NCI-H2171 (cell line): ENCODE measurements at places on chromosomes 7 and 10.

DNA sequence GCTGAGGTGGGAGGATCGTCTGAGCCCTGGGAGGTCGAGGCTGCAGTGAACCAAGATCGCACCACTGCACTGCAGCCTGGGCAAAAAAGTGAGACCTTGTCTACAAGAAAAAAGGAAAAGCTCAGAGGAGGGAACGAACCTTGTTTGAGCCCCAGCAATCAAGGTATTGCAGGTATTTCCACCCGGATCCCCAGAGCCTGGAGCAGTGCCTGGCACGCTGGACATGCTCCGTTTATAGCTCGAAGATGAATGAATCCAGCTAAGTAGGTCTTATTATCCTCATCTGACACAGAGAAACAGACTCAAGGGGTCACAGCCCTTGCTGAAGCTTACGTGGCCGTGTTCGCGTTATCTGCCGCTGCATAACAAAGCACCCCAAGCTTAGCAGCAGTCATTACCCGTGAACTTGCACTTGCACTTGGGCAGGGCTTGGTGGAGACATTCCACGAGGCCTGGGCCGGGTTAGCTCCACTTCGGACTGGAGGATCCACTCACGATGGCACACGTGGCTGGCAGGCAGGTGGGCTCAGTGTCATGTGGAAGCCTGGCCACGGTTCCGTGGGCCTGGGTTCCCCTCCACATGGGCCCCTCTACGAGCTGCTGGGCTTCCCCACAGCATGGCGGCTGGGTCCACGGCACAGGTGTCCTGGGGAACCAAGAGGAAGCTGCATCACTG, 3.2 kb upstream of the COX19 start:
- no peak for DNase-seq

- no peak for DNase-seq
These were observed 38.7 kb downstream of the RAB18 start for GRCh38 chr10:27542812-27543211.

DNA sequence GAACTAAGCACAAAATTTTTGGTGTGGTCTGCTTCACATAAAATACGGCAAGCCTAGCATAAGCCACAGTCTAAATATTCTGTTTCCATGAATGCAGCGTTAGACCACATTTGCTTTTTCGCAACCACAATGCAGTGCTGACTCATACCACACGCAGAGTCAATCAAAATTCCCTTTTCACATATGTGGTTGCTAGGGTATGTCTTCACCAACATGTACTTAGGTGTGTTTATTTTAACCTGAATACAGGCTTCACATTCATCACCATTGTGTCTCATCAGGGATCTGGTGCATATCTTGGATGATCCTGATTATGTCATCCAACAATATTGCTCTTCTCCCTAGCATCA, 90.8 kb downstream of the CHN2 start:
- DNase-seq, result no peak

DNA sequence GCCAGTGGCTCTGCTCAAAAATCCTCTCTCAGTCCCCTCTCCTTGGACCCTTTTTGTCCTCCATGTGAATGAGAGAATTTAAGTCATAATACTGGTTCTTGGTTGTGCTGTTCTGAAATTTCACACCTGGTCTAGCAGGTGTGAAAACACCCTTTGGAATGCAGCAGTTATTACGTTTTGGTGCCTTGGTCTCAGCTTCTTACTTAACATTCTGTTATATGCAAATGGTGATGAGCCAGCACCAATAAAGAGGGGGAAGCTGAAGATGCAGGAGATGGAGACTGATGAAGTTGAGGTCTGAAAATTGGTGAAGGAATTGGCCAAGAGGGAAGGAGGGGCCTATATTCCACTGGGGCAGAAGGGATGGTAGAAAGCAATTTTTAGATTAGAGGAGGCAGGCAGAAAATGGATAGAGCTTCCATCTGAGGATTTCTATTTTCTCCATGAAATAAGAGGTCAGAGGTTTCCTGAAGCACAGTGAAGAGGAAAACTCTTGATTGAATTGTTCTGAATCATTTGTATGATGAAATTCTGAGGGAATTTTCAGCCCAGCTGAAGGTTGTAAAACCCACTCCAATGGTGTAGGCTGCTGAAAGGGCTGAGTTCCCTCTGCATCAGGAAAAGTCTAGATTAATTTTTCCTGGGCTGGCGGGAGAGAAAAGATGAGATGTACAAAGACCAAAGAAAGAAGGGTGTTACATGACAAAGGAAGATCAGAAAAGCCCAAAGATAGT, 94.0 kb upstream of the FAM180A start:
- no peak for DNase-seq

DNA sequence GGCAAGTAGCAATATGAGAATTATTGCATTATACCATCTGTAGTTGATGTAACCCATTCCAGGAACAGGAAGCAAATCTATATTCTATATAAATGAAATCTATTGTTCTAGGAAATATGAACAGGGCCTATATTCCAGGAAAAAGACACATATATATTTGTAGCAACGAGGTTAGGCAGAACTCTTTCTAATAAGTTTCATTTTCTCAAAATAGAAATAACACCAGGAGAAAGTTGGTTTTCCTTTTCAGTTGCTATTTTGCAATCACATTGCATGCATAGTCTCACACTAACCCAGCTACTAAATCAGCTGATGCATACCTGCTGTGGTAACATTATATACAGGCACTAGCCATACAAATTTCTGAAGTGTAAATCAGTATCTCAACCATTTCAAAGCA, 6.2 kb upstream of the IFIT2 start:
- no peak for DNase-seq

DNA sequence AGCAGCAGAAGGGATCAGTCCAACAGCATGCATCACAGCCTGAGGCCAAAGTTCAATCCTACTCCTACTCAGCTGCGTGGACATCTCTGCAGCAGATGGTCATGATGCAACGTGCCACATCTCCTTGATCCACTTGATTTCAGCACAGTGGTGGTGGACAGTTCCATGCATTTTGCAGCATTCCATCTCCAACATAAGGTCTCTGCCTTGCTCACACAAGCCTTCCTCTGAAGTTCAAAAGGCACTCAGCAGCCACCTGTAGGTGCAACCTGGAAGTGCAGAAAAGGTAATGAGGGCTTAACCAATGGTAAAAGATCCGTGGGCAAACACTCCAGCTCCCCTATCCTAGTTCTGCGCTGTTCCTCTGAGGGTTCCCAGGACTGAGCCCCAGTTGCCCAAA, 57.5 kb upstream of the CHCHD3 start:
- DNase-seq, result no peak

GRCh38 chr10:27439101-27439500, 65.0 kb upstream of the RAB18 start:
- no peak for DNase-seq

GRCh38 chr10:96949039-96949683, 117.1 kb downstream of the LCOR start:
- no peak for DNase-seq

- DNase-seq, result no peak
These were observed 66.3 kb downstream of the INSIG1 start for GRCh38 chr7:155363852-155364600.

- DNase-seq, result no peak
These were observed 8.5 kb downstream of the GPER1 start for GRCh38 chr7:1096156-1097119.

DNA sequence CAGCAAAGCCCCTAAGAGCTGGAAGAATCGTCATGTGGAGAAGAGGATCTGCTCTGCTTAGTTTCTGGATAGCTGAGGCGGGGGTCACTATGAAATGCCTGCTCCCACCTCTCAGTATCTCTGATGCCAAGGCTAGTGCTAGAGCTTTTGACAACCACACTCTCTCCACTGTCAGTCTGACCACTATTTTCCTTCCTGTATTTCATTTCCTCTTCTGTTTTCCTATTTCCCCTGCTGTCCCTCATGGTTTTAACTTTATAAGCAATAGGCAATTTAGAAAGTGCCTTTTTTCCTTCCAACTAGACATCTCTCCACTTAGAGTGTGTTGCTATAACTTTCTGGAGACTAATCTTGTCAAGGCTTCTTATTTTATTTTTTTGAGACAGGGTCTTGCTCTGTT, 23.6 kb downstream of the C7orf57 start:
- DNase-seq, result no peak

- no peak for DNase-seq
These were observed 174.2 kb upstream of the NPVF start for GRCh38 chr7:25402532-25402931.

DNA sequence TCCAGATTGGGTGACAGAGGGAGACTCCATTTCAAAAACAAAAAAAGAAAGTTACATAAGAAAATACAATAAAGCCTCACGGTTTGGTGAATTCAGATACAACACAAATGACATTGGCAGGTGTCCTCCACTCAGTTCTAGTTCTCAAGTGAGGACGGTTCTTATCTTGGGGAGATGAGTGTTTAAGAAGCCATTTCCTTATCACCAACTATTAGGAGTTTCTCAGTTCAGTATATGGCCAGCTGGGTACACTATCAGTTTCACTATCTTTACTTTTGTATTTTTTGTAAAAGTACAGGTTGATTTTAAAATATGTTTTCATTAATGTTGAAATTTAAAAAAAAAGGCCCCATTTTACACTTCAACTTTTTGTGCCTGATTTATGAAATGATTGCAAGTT, 36.6 kb upstream of the NEBL start:
- DNase-seq, result no peak

GRCh38 chr10:12685261-12686058, 316.1 kb downstream of the CCDC3 start:
- DNase-seq, result no peak

GRCh38 chr7:109527833-109528232, 958.2 kb downstream of the DNAJB9 start:
- DNase-seq, result no peak

DNA sequence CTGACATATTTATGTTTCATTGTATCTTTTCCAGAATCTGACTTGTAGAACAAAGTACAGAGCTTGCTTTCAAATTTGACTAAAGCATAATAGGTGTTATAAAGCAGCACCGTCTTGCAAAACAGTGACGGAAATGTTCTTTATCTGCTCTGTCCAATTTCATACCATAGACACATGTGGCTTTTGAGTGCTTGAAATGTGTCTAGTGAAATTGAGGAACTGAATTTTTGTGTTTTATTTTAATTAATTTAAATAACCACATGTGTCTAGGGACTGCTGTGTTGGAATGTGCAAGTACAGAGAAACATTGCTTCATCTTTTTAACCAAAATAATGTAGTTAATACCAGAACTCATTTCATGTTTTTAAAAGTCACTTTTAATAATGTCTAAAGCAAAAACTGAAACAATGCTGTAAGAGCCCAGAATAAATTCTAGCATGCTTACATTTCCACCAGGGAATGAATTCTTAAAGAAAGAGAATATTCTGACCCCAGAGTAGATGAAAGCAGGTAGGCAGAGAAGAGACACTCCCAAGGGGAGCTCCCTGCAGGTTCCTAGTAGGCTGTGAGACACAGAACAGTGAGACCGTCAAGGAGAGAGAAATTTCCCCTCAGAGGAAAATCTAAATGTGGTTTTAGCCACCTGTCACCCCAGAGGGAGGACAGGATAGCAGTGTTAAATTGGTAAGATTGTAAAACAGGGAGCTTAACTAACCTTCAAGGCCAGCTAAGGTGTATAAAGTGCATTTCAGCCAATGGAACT, 175.3 kb upstream of the KMT2E start:
- no peak for DNase-seq

DNA sequence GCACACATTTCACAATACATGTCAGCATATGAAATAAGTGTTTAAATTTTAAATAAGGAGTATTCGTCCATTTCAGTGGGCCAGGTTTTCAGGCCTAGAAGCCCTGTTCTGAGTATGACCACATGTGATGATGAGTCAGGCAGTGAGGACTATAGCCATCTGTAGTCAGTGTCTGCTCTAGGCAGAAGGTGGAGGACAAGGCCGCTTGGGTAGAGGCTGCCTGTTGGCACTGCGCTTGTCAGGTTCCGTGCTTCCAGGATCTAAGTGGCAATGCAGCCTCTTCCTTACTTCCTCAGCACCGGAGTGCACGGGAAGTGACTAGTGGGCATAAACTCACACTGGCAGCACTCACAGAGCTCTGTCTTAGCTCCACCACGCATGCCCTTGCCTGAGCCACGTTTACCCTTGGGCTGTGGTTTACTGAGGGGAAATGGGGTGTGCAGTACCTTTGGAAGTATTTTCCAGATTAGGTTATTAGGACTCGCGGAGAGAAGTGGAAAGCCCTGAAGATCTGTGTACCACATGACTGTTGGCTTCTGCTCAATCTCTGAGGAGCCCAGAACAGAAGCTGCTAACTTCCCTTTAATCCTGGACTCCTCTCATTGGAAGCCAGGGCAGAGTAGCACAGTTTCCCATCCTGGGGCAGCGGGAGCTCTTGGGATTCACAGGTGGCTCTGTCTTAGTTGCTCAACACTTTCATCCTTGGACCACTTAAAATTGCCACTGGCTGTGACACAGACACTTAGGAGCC, 87.5 kb upstream of the GJD4 start:
- DNase-seq, result no peak

GRCh38 chr7:79425665-79426064, 27.8 kb downstream of the MAGI2 start:
- no peak for DNase-seq

GRCh38 chr10:34078017-34078744, 736.9 kb downstream of the PARD3 start:
- DNase-seq, result no peak

- DNase-seq, result no peak
These were observed 55.9 kb downstream of the DIP2C start for GRCh38 chr10:633279-634245.

- DNase-seq, result no peak
These were observed 40.4 kb downstream of the AFAP1L2 start for GRCh38 chr10:114363745-114364454.

DNA sequence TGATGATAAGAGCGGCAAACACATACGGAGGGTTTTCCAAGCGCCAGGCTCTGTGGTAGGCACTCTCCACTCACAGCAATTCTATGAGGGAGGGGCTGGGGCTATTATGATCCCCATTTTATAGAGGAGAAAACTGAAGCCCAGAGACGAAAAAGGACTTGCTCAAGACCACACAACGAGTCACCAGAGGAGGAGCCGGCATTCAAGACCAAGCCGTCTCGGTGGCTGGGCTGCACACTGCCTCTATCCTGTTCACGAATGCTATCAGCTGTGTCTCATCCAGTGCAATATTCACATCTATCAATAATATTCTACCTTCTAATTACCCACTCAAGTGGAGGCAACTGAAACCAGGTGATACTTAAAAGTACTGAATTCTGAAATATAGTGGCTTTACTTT, 67.8 kb upstream of the NMT2 start:
- DNase-seq, result no peak

GRCh38 chr7:37480041-37481031, 31.7 kb upstream of the ELMO1 start:
- no peak for DNase-seq

DNA sequence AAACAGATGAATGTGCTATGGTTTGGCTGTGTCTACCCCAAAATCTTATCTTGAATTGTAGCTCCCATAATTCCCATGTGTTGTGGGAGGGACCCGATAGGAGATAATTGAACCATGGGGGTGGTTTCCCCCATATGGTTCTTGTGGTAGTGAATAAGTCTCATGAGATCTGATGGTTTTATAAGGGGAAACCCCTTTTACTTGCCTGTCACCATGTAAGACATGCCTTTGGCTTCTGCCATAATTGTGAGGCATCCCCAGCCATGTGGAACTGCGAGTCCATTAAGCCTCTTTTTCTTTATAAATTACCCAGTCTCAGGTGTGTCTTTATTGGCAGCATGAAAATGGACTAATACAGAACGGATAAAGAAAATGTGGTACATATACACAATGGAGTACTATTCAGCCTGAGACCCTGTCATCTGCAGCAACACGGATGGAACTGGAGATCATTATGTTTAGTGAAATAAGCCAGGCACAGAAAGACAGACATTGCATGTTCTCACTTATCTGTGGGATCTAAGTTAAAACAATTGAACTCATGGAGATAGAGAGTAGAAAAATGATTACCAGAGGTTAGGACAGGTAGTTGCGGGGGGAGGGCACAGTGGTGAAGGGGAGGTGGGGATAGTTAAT, 587.6 kb upstream of the NRP1 start:
- no peak for DNase-seq

GRCh38 chr10:71268758-71269157, 50.3 kb upstream of the SLC29A3 start:
- DNase-seq, result no peak
